ENCODE measurements at places on chromosomes 7 and 10.
A peak's percentile ranks its signal among the peaks of the same experiment; 100 is the strongest.

- no peak for DNase-seq
Measured at GRCh38 chr10:111295788-111296187, 219.0 kb downstream of the ADRA2A start.

DNA sequence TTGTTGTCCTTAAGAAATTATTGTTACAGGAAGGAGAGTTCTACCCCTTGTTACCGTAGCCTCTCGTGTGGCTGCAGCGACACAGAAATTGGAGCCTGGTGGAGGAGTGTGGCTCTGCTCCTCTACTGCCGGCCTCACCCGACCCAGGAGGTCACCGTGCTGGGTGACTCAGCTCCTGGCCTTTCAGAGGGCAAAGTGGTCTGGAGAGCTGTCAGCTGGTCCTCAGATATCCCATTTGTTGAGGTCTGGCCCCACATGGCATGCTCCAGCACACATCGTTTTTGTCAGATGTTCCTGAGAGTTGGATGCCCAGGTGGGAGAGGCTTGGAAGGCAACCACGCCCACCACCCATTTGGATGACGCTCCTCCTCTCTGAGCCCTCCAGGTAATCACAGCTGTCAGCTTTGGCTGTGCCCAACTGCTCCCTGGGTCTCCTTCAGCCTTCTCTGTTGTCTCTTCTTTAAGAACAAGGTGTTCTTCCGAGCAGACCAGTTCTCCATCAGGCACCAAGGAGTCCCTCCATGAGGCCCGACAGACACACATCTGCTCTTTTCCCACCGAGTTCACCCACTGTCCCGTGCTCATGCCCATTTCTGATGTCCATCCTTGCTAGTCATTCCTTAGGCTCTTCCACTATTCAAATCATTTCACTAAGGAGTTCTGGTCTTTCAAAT is 80.3 kb downstream of the RAMP3 start:
- no peak for DNase-seq

GRCh38 chr10:132326925-132327324 is 5.1 kb upstream of the LRRC27 start:
- DNase-seq = peak; percentile 19

DNA sequence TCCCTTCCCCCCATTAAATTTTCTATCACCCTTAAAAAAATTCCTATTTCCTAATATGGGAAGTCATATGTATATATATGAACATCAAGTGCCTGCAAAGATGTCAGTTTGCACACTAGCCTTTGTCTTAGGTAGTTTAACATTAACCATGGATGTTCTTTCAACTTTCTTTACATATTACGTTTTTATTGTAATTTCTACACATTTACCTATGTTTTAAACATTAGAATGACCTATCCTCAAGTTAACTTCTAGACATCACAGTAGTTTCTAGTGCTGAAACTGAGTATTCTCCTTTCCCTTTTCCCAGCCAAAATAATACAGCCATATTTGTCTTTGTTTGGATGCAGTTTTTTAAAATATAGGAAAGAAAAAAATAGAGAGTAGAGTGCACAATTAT is 5.8 kb downstream of the DLX6 start:
- DNase-seq = no peak

DNA sequence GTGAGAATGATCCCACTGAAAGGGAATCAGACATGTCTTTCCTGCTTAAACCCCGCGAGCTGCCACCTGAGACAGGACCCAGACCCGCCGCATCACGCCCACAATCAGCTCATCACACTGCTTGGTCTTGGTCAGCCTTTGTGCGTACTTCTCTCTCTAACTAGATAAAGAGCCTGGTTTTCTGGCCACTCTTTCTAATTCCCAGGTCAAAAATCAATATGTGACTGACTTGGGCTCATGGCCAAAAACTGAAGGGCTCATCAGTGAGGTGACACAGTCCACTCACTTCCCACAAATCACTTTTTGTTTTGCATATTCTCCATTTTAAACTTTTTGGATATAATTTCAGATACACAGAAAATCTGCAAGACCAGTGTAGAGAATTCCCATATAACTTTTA is 247.3 kb downstream of the DIP2C start:
- DNase-seq = no peak

- DNase-seq = no peak
Measured at GRCh38 chr10:53770903-53771302, 998.3 kb upstream of the MBL2 start.

DNA sequence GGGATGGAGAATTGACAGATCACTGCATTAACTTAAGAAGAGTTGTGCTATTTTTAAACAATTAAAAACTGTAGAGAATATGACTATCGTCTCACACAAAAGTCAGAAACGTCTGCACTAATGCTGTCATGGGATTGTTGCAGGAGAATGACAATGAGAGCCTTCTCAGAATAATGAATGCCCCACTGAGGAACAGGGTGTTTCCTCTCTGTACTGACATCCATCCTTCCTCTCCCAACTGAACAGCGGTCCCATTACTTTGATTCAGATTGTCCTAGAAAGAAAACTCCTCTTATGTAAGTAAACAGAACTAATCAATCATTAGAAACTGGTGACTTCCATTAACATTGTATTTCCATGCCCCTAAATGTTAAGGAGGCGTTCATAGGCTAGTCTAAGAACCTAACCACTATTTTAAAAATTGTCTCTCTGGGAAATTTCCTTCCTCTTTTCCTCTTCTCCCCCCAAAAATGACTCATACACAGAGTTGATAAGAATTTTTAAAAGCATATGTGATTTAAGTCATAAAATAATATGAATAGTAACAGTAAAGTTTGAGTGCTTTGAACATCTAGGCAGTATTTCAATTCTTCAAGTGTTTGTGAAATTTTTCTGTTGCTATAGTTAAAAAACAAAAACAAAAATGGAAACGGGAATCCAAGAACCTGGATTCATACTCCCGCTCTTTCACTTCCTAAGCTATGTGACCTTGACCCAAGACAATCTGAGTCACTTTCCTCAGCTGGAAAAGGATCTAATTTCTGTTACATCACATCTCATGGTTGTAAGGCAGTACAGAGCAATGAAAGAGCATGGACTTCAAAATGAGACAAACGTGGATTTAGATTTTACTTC is 12.7 kb upstream of the MACC1 start:
- no peak for DNase-seq

DNA sequence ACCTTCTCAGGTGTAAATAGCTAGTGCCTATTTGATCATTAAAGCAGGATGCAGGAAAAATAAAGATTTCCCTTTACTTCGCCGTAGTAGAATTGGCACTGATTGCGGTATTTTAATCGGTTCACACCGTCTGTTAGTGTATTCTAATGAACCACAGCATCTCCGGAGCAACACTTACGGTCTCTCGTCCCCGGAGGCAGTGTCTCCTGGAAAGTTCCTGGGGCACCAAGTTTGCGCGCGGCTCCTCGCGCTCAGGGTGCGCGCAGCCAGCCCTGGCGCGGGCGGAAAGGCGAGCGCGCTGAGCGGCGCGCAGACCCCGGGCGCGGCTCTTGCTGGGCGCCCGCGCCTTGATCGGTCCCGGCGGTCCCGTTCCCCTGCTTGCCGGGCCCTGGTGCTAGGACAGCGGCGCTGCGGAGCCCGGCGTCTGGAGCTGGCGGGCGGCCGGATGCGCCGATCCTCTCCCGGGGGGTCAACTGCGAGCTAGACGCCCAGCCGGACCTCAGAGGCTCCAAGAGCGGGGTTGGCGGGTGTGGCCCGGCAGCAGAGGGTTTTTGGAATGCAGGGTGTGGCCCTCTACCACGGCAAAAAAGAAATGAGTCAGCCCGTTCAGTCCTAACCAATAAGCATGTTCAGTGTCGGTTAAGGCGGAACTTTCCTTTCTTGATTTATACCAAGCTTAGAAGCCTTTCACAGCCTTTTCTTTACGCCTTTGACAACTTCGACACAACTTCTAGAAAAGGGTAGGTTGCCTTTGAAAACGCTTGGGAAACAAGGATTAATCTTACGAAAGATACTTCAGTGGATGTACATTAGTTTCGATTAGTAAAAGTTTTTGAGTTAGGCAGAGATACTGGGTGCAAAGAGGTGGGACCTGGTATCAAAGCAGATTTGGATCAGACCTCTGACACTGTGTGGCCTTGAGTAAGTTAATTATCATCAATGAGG is 166.8 kb upstream of the ASAH2 start:
- DNase-seq = peak; percentile 40

GRCh38 chr7:47249361-47249760 is 332.6 kb downstream of the TNS3 start:
- DNase-seq = no peak

- DNase-seq = no peak
Measured at GRCh38 chr7:67644151-67644550, 647.5 kb downstream of the TYW1 start.

- no peak for DNase-seq
Measured at GRCh38 chr10:73995035-73995358, 2.9 kb upstream of the VCL start.

DNA sequence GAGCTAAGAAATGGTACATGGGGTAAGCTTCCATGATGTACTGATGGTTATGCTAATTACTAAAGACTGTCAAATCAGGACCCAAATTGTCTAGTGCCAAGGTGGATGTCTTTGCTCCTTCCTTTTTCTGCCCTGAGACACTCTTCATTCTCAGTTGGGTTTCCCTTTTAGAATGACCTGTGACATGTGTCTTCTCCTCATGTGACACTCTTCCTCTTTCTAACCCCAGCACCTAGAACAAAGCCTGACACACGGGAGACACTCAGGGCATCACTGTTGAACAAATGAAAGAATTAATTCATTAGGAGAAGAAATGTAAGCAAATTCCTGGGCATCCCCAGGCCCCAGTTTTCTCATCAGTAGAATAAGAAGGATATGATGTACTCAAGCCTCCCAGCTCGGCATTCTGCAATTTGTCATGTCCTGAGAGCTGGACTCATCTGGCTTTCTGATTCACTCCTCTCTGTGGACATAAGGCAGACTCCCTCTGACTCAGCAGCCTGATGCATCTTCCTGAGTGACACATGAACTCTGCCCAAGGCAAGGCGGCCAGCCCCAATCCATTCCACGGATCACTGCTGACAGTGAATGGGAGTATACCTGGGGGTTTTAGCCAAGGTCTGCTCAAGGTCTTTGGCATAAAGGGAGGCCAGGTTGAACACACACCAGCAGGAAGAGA is 473.8 kb downstream of the KCNMA1 start:
- no peak for DNase-seq

- no peak for DNase-seq
Measured at GRCh38 chr10:79236433-79236765, 110.9 kb upstream of the PPIF start.

- DNase-seq = no peak
Measured at GRCh38 chr7:11737723-11738122, 94.3 kb downstream of the THSD7A start.

GRCh38 chr7:13882051-13882450 is 107.4 kb downstream of the ETV1 start:
- DNase-seq = no peak

DNA sequence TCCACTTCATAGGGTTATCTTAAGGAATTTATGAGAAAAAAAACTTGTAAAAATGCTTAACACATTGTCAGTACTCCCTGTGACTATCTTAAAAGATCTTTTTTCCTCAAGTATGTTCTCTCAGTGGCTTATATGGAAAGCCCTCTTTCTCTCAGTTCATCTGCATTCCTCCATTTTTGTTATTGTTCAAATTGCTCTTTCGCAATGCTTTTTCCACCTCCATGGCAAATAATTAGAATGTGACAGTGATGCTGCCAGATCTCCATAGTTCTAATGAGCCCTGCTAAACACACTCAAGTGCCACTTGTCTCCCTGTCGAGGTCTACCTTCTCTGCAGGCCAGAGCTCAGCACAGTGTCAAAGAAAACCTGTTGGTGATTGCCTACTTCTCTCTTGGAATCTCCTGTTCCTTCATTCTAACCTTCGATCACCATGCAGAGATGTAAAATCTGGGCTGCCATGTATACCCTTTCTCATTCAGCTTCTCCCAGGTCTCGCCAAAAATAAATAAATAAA is 37.2 kb upstream of the ABCB5 start:
- DNase-seq = no peak
